ENCODE measurements at places on chromosomes 6 and 20. TPM values are rescaled to one million over a fixed set of nuclear protein-coding genes. Genes with fewer than 3 reads are reported as not detected.

GRCh38 chr20:57461726-57462125, 63.2 kb downstream of the CTCFL start:
- peaks cover 13% of the 10 kb centered on the region for H3K27me3 ChIP-seq
- no peak overlapping the region for H3K4me3 ChIP-seq
- DNase-seq, result no peak
- no peaks in the 10 kb centered on the region for H3K36me3 ChIP-seq

DNA sequence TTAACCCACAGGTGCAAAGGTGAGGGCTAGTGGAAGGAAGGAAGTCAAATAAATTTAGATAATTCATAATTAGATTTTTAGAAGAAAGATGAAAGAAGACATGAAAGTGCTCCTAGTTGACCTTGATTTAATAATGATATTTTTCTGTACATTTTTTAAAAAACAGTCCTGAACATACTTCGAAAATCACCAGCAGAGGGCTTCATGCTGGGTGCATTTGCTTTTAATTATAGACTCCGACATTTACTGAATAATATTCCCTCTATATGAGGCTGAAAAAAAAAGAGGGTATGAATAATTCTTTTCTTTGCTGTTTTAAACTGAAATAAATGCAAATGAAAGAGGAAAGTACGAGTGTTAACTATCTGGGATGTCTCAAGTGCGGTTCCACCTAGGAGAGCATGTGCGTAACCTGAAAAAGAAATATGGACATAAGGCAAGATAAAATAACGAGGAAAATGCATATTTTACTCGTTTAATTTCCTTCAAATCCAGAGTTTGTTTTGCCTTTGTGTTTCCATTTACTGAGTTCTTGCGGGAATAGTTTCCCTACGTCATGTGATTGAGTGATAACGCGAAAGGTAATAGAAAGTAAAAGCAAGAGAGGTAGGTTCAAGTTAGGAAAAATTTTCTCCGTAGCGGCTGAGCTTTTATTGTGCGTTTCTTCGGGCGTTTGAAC, 3.1 kb upstream of the TFAP2B start:
- no peak for DNase-seq
- no peak overlapping the region for H3K27ac ChIP-seq
- peaks cover 3% of the 10 kb centered on the region for H3K4me1 ChIP-seq
- H3K27me3 ChIP-seq, result peaks cover 36% of the 10 kb centered on the region

GRCh38 chr20:25738198-25738597, 41.5 kb upstream of the ZNF337 start:
- peak; percentile 13 for DNase-seq
- H3K27me3 ChIP-seq, result no peaks in the 10 kb centered on the region
- H3K4me1 ChIP-seq, result no peaks in the 10 kb centered on the region
- H3K27ac ChIP-seq, result no peak overlapping the region

Gene TRIM15
- total RNA-seq, result not detected

DNA sequence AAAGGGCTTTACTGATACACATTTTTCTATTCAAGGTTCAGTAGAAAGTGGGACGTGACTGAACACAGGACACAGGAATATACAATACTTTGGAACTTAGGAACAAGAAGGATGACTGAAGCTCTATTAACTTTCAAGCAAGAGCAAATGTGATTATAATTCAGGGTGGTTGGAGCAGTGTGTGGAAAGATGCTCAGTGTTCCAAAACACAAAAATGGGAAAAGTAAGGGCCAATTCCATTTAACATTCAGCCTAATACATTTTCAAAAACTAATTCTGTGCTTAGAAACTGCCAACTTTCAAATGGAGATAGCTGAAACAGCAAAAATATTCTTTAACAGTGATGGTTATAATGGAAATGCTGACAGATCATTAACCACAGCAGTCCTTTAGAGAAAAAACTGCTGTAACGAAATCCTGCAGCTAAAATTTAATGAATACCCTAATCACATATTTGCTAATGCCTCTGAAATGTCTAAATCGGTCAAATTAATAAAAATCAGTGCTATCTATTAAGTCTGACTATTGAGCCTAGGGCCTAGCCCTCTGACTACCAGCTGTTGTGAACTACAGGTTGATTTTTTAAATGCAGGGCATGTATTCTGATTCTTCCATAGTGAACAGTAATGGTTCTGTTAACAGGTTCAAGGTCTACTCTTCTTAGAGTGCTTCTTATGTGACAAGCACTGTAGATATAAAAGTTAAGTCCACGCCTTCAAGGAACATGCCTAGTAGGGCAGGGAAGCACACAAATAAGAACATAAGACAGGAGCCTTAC, 45.9 kb downstream of the RARS2 start:
- H3K36me3 ChIP-seq, result peaks cover 47% of the 10 kb centered on the region
- H3K4me1 ChIP-seq, result no peaks in the 10 kb centered on the region
- no peak overlapping the region for H3K4me3 ChIP-seq
- H3K27ac ChIP-seq, result no peak overlapping the region
- no peak for DNase-seq

Gene PSORS1C2
- total RNA-seq, result not detected

GRCh38 chr20:53660947-53661381, 67.3 kb upstream of the ZNF217 start:
- no peak overlapping the region for H3K27ac ChIP-seq
- H3K4me1 ChIP-seq, result peaks cover 12% of the 10 kb centered on the region
- DNase-seq, result no peak
- H3K27me3 ChIP-seq, result no peaks in the 10 kb centered on the region
- H3K36me3 ChIP-seq, result no peaks in the 10 kb centered on the region
- no peak overlapping the region for H3K4me3 ChIP-seq

Gene PRSS35
- total RNA-seq, result 3.9 TPM

Gene LTA
- total RNA-seq, result not detected

DNA sequence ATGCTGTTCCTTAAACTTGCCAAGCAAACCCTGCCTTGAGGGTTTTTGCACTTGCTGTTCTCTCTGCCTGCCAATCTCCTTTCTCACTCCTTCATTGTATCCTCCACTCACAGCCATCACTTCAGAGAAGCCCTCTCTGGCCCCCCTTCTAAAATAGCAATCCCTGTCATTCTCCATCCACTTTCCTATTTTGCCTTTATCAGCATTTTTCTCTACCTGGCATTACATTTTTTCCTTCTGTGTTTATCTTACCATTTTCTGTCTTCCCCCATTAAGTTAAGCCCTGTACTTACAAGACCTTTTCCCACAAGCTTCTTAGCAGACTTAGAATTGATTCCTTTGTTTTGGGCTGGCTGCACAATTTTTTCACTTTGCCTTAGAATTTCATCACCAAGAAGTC, 26.6 kb upstream of the TNFRSF21 start:
- no peak overlapping the region for H3K4me3 ChIP-seq
- no peak for DNase-seq
- no peak overlapping the region for H3K27ac ChIP-seq

GRCh38 chr6:13507306-13507860, 20.0 kb upstream of the GFOD1 start:
- no peaks in the 10 kb centered on the region for H3K4me1 ChIP-seq
- H3K4me3 ChIP-seq, result no peak overlapping the region
- H3K36me3 ChIP-seq, result no peaks in the 10 kb centered on the region
- no peak overlapping the region for H3K27ac ChIP-seq

Gene WASF1
- 26.3 TPM for total RNA-seq

GRCh38 chr6:131980338-131980790, 29.2 kb upstream of the CCN2 start:
- H3K4me1 ChIP-seq, result peaks cover 41% of the 10 kb centered on the region
- H3K4me3 ChIP-seq, result no peak overlapping the region
- peak overlapping the region; percentile 43 for H3K27ac ChIP-seq
- no peaks in the 10 kb centered on the region for H3K27me3 ChIP-seq

- DNase-seq, result no peak
- H3K4me3 ChIP-seq, result no peak overlapping the region
- no peak overlapping the region for H3K27ac ChIP-seq
Observed at GRCh38 chr20:47232518-47232917, 124.0 kb downstream of the ZMYND8 start.

- H3K27ac ChIP-seq, result peak overlapping the region; percentile 13
- no peaks in the 10 kb centered on the region for H3K36me3 ChIP-seq
- no peak overlapping the region for H3K4me3 ChIP-seq
- peaks cover 12% of the 10 kb centered on the region for H3K4me1 ChIP-seq
- no peaks in the 10 kb centered on the region for H3K27me3 ChIP-seq
- peak; percentile 75 for DNase-seq
Observed at GRCh38 chr6:166691199-166691598, 64.1 kb upstream of the RPS6KA2 start.

DNA sequence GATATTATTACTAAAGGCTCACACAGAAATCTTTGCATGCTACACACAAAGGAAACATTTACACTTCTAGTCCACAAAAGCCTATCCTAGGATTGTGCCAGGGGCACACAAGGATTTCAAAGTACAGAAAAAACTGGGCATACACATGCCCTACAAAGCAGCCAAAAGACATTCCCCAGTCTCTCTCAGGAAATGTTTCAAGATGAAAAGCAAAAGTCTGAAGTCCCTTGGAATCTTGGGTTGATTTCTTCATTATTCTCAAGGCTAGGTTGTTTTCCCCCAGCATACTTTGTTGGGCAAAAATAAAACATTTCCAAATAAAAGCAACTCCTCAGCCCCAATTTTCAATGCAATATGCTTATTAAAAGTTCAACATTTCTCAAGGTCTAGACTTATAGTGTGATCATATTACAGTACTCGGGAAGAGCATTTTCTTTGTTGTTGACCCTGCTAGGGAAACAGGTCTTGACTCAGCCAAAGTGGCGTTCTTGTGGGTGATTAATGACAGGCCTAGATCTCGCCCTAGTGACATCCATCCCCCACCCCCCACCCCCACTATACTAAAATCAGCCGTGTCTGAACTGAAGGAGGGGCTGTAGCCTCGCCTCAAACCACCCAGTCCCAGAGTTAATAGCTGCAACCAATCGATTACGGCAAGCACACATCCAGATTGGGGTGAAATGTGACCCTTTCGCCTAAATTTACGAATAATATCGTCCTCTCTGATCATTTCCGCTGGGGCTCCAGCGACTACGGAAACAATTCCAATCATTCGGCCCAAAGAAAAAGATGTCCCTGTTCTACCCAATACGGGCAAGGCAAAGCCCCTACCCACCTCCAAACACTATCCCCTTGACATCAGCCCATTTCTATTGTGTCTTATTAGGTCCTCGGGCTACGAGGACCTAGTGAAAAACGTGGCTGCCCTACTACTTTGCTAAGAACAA, 1.4 kb downstream of the AKIRIN2 start:
- H3K4me1 ChIP-seq, result peaks cover 24% of the 10 kb centered on the region
- no peaks in the 10 kb centered on the region for H3K36me3 ChIP-seq
- peak overlapping the region; percentile 89 for H3K4me3 ChIP-seq
- H3K27ac ChIP-seq, result peak overlapping the region; percentile 94
- DNase-seq, result peak; percentile 68
- no peaks in the 10 kb centered on the region for H3K27me3 ChIP-seq

DNA sequence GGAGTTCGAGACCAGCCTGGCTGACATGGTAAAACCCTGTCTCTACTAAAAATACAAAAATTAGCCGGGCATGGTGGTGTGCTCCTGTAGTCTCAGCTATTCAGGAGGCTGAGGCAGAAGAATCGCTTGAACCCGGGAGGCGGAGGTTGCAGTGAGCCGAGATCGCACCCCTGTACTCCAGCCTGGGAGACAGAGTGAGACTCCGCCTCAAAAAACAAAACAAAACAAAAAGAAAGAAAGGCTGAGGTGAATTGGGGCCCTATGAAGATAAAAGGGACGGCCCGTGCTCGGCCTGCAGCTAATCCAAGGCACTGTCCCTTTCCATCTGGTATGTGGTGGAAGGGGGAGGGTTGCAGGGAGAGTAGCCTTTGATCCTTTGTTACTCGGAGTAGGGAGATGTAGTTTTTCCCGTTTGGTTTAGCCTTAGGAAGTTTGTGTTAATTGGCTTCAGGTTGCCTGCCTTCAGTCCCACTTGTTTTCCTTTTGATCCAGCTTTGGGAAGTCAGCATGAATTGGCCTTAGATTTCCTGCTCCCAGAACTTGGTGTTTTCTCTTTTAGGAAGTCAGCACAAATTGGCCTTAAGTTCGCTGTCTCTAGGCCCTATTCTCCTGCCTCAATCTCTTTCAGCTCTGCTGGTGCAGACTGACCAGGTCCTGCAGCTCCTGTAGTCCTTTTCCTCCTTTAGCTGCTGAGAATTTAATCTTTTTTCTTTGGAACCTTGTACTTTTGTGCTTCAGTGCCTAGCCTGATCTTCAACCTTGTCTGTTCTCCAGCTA, 36.1 kb upstream of the PAQR8 start:
- no peaks in the 10 kb centered on the region for H3K27me3 ChIP-seq
- no peak overlapping the region for H3K4me3 ChIP-seq
- H3K4me1 ChIP-seq, result no peaks in the 10 kb centered on the region
- no peaks in the 10 kb centered on the region for H3K36me3 ChIP-seq
- DNase-seq, result no peak
- no peak overlapping the region for H3K27ac ChIP-seq

GRCh38 chr6:161228096-161228495, 45.8 kb downstream of the AGPAT4 start:
- no peak overlapping the region for H3K4me3 ChIP-seq
- no peaks in the 10 kb centered on the region for H3K36me3 ChIP-seq
- H3K27me3 ChIP-seq, result no peaks in the 10 kb centered on the region
- peak; percentile 29 for DNase-seq
- peak overlapping the region; percentile 85 for H3K27ac ChIP-seq
- peaks cover 21% of the 10 kb centered on the region for H3K4me1 ChIP-seq

- DNase-seq, result no peak
- H3K4me3 ChIP-seq, result no peak overlapping the region
- no peaks in the 10 kb centered on the region for H3K27me3 ChIP-seq
- H3K4me1 ChIP-seq, result no peaks in the 10 kb centered on the region
- H3K36me3 ChIP-seq, result no peaks in the 10 kb centered on the region
- no peak overlapping the region for H3K27ac ChIP-seq
Observed at GRCh38 chr20:4272225-4272624, 256.9 kb upstream of the RNF24 start.

GRCh38 chr6:144214622-144215401, 64.5 kb downstream of the STX11 start:
- H3K4me3 ChIP-seq, result no peak overlapping the region
- DNase-seq, result no peak
- peaks cover 2% of the 10 kb centered on the region for H3K27me3 ChIP-seq
- peaks cover 5% of the 10 kb centered on the region for H3K4me1 ChIP-seq

DNA sequence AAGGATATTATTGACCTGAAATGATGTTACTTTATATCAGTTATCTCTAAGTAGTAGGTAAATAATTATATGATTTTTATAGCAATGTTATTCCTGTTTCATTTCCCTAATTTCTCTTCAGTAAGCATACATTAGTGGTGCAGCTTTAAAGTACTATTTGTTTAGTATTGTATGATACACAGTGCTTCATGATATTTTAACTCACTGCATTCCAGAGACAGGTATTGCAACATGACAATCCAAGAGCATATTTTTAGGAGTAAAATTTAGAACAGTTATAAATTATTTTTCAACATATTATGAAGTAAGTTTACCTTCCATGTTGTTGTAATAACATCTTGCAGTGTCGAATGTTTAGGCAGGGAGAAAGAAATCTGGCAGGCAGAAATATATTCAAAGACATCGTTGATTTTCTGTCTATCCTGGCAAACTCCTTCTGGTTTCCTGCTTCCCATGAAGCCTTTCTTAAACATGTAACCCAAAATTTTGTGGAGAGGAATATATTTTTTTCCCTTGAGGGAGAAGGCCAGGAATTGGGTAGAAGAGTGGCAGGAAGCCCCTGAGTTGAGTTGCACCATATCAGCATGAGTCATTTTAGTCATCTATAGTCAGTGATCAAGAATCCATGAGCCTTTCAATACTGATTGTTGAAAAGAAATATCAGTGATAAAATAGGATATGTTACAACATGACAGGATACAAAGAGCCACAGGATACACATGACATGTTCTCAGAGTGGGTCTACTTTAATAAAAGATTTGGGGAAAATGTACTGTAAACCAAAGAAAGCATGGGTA, 29.0 kb upstream of the PTCHD4 start:
- no peaks in the 10 kb centered on the region for H3K36me3 ChIP-seq
- no peak overlapping the region for H3K4me3 ChIP-seq
- no peak overlapping the region for H3K27ac ChIP-seq
- H3K27me3 ChIP-seq, result no peaks in the 10 kb centered on the region
